Cerebellum (tissue), 4 donors: ENCODE measurements at places on chromosomes 5 and 9. TPM values are rescaled to one million over a fixed set of nuclear protein-coding genes. Genes with fewer than 3 reads are reported as not detected.

GRCh38 chr9:97284798-97285197 is 22.7 kb upstream of the CCDC180 start:
- DNase-seq = no peak

DNA sequence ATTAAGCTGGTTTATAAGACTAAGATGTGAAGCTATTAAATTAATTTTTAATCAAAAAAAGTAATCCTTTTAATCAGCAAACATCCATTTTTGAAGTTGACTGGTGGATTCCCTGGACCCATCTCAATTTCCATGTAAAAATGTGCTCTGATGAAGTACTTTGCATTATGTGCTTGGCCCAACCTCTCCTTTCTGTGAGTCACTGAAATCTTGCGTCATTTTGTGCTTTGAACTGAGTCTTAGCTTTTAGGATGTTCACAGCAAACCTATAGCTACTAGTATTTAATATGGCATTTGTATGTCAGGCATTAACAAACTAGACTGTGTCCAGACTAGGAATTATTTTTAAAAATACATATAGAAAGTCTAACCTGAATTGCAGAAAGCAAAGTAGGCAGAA is 55.0 kb upstream of the CDH12 start:
- no peak for DNase-seq

DNA sequence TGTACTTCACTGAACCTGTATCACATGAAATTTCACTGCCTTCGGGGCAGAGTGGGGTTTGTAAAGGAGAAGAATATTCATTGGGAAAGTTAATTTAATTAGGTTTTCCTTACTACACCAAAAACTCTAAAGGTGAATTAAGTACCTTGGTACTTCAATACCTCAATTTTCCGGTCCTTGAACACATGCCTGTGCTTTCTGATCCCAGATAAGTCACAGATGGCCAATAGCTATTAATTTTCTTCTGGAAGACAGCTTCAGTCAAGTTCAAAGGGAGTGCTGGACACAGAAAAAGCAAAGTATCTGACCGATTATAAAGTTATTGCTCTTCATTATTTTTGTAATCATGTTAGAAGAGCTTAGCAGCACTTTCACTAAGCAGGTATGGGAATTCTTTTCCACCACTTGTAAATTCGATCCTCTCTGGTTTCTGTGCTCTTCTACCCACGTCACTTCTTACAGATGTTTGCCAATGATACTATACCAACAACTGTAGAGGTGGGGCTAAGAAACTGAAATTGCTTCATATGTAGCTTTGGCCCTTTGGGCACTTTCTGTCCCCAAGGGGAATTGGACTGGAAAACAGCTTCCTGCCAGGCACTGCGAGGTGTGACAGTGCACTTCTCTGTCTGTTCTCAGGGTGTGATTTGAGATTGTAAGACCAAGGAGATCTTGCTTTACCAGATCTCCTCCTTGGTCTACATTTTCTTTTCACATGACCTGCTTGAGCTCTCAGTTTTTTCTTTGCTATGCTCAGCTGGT is 164.0 kb downstream of the CCDC192 start:
- DNase-seq = no peak

DNA sequence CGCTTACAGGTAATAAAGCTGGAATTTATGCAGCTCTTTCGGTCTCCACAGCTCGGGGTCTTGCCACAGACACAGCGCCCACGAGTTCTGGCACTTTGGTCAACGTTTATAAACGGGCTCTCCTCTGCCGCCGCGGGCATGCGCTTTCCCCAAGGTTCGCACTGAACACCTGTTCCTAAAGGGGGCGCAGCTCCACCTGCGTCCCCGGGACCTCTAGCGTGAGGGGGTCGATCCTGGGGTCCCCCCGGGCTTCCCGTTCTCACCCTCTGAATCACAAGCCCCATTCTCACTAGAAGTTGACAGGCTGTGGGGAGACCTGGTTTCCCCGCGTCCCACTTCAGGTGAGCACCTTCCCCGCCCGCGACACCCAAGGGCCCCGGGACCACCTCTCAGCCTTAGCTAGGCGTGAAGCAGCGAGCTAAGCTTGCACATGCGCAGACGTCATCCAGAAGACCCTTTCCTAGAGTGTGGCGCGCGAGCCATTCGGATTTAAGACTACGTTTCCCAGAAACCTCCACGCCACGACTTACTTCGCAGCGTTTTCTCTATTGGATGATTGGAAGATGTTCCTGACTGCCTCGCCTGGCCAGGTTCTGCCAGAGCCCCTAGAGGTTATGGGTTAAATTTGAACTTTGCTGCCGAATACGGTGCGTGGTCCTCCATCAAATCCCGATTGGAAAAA is 21.3 kb upstream of the ZNF782 start:
- peak; percentile 80 for DNase-seq

LECT2 gene
- not detected for total RNA-seq

GRCh38 chr9:76984486-76984885 is 35.0 kb upstream of the FOXB2 start:
- no peak for DNase-seq

DNA sequence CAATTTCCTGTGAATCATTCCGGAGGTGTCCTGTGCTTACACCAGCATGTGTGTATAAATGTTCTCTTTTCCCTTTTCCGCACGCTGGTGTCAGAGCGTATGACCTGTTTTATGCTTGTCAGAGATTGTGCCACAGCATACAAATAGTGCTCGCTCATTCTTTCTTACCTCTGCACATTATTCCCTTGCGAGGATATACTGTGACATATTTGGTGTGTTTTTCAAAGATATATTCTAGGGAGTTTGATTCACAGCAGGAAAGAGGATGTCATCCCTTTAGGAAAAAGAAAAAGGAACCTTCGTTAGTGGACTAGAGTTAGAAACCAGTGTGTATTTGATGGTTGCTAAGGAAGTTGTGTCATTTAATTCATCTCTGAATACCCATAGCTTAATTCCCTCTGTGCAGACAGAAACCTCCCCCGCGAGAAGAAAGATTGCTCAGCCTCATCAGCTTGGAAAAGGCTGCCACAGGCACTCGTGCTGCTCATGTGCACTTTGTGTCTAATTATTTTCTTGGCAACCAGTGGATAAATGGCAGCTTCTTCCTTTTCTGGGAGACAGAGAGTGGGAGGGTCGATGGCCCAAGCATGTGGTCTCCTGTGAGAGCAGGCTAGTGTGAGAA is 14.7 kb upstream of the CCIN start:
- DNase-seq = no peak

OBP2B gene
- total RNA-seq = not detected

- DNase-seq = no peak
Observed at GRCh38 chr5:141514330-141515133, 25.7 kb downstream of the PCDHGC5 start.

DNA sequence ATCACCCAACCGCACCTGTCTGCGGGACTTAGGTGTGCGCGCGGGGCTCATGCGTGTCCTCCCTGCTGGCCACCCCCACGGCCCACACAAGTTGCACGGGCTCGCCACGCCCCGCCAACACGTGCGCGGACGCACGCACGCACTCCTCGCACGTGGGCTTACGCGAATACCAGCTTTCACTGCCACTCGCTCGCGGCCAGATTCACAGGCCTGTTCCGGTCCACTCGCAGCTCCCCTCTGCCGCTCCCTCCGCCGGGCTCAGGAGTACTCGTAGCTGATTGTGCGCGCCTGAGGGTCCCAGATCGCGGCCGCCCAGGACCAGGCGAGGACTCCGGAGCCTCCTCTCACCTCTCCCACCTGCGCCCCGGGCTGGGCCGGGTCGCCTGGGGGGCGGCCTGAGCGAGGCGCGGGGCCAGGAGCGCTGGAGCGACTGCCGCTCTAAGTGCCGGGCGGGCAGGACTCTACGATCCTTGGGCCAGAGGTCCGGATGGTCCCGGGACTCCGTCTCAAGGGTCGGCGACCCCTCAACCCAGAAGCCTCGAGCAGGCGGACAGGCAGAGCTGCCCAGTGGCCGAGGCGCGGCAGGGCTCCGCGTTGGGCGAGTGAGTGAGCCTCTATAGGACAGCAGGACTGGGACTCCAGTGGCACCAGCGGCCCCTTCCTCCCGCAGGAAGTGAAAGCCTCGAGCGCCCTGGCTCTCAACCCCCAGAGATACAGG is 3.4 kb downstream of the PCDHGC5 start:
- DNase-seq = no peak

NEURL1B gene
- total RNA-seq = 13.2 TPM

GRCh38 chr9:4196886-4197285 is 103.0 kb downstream of the GLIS3 start:
- no peak for DNase-seq

DNA sequence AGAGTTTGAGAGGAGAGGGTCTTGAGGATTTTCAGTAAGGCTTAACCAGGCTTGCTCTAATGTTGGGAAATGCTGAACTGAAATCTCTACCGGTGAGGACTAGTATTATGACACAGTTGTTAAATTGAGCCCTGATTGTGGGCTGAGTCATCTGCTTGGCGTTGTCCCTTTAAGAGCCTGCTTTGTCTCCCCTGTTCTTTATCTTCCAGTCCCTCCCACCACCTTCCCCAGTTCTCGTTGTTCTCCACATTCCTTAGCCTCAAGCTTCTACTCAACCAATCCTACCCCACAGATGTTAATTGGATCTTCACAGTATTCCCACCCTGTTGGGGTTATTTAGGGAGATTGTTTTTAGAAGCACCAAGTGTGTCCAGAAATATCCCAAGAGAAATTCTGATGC is 57.6 kb downstream of the ANKRD55 start:
- no peak for DNase-seq

SPTLC1 gene
- 67.9 TPM for total RNA-seq

SLC45A2 gene
- total RNA-seq = 1.2 TPM
